ENCODE measurements at places on chromosomes 1 and 21.

DNA sequence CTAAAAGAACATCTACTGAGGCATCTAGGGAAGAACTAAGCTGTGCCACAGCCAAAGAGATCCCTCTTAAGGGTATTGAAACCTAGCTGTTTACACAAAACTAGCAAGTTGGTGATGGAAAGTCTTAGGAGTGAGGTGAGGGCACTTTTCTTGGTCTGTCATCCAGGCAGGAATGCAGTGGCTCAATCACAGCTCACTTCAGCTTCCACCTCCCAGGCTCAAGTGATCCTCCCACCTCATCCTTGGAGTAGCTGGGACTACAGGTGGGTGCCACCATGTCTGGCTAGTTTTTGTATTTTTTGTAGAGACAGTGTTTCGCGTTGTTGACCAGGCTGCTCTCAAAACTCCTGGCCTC, 2.4 kb downstream of the PLEKHO1 start:
- DNase-seq = no peak

GRCh38 chr1:158119976-158120653, 60.6 kb upstream of the CD1D start:
- no peak for DNase-seq

DNA sequence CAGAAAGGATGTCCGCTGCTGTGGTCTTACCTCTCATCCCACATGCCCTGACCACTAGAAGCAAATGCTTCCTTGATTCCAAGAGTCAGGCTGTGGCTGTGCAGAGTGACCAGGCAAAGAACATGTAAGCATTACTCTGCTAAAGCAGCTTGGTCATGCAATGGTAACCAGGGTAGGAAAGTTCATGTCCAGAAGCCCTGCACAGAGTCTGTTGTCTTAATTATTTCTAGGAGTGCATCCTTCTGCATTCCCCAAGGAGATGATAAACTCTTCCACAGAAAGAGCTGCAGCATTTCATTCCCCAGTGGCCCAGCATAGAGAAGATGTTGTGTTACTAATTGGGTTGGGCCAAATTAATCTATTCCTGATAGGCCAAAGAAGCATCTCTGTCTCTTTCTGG, 10.1 kb upstream of the UTP25 start:
- no peak for DNase-seq

- DNase-seq = no peak
Observed at GRCh38 chr21:46027851-46028493, 46.4 kb downstream of the COL6A1 start.

DNA sequence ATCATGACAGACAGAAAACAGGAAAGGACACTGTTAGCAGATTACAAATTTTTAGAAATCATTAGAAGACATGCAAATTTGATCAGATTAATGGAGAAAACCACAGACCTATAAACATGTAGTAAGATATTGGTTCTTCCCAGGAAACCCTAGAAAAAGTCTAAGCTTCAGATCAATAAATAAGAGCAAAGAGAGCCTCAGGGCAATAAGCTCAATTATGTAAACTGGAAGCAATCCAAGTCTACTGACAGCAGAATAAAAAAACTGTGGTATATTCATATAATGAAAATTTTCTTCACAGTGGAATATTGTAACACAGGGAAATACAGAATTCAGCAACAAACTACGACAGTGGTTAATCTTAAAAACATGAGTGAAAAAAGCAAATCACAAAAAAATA, 36.3 kb downstream of the NRDC start:
- no peak for DNase-seq

DNA sequence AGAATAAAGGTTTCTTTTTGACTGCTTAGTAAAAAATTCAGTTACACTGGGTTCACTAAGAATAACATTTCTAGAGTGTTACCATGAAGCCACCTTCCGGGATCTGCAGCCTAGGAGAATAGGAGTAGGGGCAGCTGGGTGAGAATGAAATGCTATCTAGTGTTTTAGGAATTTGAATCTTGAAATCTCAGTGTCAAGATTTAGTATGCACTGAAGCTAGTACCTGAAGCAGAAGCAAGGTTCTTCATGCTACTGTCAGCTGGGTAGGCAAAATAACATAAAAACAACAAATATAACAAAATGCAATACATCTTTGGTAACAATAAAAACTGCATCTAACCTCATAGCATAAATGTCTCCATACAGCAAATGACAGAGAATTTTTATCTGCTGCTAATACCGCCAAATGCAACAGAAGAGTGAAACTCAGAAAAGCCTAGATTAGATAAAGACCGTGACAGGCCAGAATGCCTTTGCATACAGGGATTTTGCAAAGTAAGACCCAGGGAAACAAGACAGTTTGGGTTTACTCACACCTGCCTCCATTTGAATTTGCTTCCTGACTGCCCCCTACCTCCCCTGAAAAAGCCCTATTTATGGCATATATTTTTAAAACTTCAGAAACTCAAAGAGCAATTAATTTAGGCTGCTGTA, 58.2 kb downstream of the GADD45A start:
- DNase-seq = no peak

- no peak for DNase-seq
Observed at GRCh38 chr1:160797861-160798273, 1.9 kb downstream of the LY9 start.

DNA sequence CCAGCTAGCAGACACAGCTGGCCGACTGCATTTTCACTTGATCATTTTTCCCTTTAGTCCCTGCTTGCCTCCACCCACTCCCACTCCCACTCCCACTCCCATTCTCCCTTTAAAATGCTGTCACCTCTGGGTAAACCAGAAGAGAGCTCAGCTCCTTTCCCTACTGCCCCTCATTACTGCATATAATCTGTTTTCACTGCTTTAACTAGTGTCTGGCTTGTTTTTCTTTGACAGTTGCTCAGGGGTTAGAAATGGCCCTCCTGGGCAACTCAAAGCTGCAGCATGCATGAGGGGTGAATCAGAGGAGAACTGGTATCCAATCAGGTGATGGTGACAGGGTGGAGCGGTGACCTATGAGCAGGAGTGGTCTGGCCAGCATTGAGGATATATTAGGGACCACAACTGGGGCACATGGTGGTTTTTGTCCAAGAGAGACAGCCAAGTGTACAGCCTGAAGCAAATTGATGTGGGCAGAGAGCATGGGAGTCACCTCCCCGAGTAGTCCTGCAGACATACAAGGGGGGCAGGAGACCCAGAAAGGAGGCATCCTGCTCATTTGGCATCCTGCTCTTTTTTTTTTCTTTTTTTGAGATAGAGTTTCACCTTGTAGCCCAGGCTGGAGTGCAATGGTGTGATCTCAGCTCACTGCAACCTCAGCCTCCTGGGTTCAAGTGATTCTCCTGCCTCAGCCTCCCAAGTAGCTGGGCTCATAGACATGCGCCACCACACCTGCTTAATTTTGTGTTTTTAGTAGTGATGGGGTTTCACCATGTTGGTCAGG, 42.6 kb upstream of the SRSF10 start:
- DNase-seq = no peak

DNA sequence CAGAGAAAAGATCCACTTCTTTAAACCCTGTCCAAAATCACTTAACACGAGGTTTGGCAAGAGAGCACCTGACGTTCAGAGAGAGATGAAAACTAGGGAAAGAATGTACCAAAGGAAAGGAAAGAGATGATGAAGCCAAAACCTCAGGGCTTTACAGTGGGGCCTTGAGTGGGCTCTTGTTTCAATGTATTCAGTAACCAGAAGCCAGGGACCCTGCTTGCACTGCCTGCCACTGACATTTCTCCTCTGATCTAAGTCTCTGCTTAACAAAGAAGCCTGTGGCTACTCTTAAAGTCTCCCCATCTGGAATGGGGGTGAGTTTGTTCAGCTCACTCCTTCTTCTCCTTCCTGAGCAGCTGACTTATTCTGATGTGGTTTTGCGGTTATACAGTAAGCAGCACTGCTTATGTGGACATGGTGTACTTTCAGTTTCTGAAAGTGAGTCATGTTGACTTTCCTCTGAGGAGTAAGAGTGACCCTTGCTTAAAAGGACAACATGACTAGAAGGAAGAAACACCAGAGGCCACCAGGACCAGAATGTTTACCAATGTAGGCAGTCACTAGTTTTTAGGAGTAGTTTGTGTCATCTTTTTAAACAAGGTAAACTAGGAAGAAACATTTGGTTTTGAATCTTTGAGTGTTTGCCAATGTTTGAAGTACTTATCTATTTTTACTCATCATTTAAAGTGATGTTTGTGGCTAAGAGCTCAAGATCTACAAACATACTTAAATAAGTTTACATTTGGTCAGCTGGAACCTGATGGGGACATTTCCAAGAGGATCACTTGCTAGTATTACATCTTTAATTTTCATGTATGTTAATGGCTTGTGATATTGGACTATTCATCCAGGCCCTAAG, 87.4 kb downstream of the FASLG start:
- no peak for DNase-seq

- no peak for DNase-seq
Observed at GRCh38 chr1:193241132-193241827, 54.9 kb upstream of the B3GALT2 start.

- DNase-seq = no peak
Observed at GRCh38 chr21:21007606-21008005, 9.4 kb downstream of the NCAM2 start.

Measured in NCI-H2081 treated with DMSO at 0.1 percent for 48 hours (cell line).